Activated T-helper 1 cell treated with anti-CD3 and anti-CD28 coated beads, Interleukin-12 subunit alpha, Interleukin-12 subunit beta, Interleukin-2, Interleukin-4 antibody, amounts not matched to agents 30 ng/mL and 10 ng/mL and 1 ng/mL, durations not matched to agents 14 hours and 24 hours and 36 hours (primary cell): ENCODE measurements at places on chromosomes 6 and 20. TPM values are rescaled to one million over a fixed set of nuclear protein-coding genes. Genes with fewer than 3 reads are reported as not detected.

DNA sequence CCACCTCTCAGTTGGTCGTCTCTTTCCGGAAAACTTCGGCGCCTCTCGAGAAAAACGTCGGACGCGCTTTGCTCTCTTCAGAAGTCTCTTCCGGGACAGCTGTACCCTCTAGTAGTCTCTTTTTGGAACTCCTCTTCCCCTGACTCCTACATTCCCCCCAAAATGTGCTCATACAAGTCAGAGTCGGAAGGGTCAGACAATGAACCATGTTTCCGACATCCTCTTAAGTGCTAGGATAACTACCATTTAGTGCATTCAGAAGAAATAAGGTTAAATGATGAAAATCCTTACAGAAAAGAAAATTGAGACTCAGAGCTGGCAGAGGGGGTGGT, 476 bp upstream of the TP53RK start:
- DNase-seq: no peak
- peaks cover 21% of the 10 kb centered on the region for H3K36me3 ChIP-seq
- peak overlapping the region; percentile 87 for H3K27ac ChIP-seq
- peaks cover 54% of the 10 kb centered on the region for H3K4me1 ChIP-seq
- peaks cover 3% of the 10 kb centered on the region for H3K27me3 ChIP-seq
- peak overlapping the region; percentile 88 for H3K4me3 ChIP-seq

DNA sequence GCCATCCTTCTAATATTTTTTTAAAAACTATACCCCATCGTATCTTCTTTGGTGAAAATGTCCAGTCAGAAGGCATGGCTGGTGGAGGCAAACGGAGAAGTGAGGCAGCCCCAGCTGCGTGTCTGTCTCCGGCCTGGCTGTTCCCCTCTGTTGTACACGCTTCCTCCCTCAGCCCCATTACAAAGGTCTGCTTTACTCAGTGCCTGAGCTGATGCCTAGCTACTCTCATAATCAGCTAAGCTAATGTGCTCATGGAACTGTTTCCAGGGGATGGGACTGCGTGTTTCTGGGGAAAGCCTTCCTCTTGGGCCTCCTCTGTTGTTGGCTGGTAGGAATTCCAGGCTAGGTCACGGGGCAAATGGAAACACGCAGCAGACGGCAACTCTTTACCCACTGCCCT, 67.3 kb downstream of the PPP1R3G start:
- no peak overlapping the region for H3K4me3 ChIP-seq
- no peak overlapping the region for H3K27ac ChIP-seq
- H3K36me3 ChIP-seq: no peaks in the 10 kb centered on the region
- no peaks in the 10 kb centered on the region for H3K4me1 ChIP-seq
- no peaks in the 10 kb centered on the region for H3K27me3 ChIP-seq
- DNase-seq: no peak

Gene TAAR2
- not detected in 2 replicates for total RNA-seq

DNA sequence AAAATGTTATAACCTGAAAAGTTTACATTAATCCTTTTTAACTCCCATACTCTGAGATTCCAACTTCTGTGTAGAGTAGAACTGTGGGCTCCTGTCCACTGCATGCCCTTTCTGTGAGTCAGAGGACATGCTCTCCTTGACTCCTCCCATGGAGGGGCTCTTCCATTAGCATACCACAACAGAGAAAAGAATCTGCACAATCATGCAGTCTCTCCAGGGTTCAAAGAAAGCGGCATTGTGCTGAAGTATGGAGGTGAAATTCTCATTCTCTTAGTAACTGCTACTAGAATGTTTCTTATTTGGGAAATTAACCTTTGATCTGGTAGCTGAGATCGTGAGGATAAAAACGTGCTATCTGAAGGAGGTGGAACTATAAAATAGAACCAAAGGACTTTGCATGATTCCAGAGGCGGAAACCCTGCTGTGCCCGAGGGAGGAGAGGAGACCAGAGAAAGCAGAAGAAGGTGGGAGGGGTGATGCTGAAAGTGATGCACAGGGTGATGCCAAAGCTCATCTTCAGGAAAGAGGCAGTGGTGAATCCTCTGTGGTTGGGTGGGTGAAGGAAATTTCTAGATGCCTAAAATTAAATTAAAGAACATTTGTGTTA, 202.2 kb upstream of the PCSK2 start:
- DNase-seq: no peak
- H3K27me3 ChIP-seq: no peaks in the 10 kb centered on the region
- no peaks in the 10 kb centered on the region for H3K36me3 ChIP-seq
- H3K27ac ChIP-seq: no peak overlapping the region
- no peaks in the 10 kb centered on the region for H3K4me1 ChIP-seq
- no peak overlapping the region for H3K4me3 ChIP-seq

Gene EYA2
- total RNA-seq: not detected in 2 replicates

Gene TRIM15
- 0.39 and 0.59 TPM in 2 replicates for total RNA-seq

GRCh38 chr6:106103728-106104109, 17.6 kb downstream of the PRDM1 start:
- H3K4me3 ChIP-seq: peak overlapping the region; percentile 89
- H3K4me1 ChIP-seq: peaks cover 90% of the 10 kb centered on the region
- no peaks in the 10 kb centered on the region for H3K27me3 ChIP-seq
- H3K36me3 ChIP-seq: peaks cover 93% of the 10 kb centered on the region
- DNase-seq: peak; percentile 38

DNA sequence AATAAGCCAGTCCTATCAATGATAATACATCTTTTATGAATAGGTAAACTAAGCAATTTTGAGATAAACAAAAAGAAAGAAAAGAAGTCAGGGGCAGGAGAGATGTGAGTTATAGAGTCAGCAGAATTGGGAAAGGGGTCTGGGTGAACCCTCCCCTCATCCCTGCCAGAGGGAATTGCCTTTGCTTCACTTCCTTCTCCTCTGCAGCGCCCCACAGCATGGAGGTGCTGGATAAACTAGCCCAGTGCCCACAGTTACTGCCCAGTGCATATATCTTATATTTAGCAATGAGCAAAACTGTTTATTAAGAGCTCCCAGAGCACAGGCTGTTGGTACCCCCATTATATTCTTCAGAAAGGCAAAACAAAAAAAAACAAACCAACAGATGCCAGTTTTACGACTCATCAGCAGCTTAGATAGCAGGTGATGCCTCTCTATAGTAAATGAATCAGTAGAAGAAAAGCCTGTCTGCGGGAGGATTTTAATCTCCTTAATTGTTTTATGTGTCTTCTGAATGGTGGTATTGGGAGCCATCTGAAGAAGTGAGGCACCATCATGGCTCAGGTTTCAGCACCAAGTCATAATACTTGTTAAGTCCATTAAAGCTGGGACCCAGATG, 419.2 kb downstream of the EPM2A start:
- DNase-seq: no peak
- no peaks in the 10 kb centered on the region for H3K4me1 ChIP-seq
- H3K27me3 ChIP-seq: no peaks in the 10 kb centered on the region
- H3K4me3 ChIP-seq: no peak overlapping the region
- no peaks in the 10 kb centered on the region for H3K36me3 ChIP-seq

GRCh38 chr20:62811720-62812119, 5.1 kb upstream of the COL9A3 start:
- H3K4me3 ChIP-seq: no peak overlapping the region
- H3K4me1 ChIP-seq: peaks cover 7% of the 10 kb centered on the region
- no peak for DNase-seq

Gene RPRD1B
- 48.8 and 49.7 TPM in 2 replicates for total RNA-seq

- no peak overlapping the region for H3K4me3 ChIP-seq
- no peaks in the 10 kb centered on the region for H3K4me1 ChIP-seq
- DNase-seq: no peak
- no peak overlapping the region for H3K27ac ChIP-seq
These were observed 26.4 kb downstream of the AFG1L start for GRCh38 chr6:108321253-108321747.

- no peaks in the 10 kb centered on the region for H3K4me1 ChIP-seq
- no peak for DNase-seq
- H3K27me3 ChIP-seq: peaks cover 33% of the 10 kb centered on the region
- H3K27ac ChIP-seq: no peak overlapping the region
- H3K4me3 ChIP-seq: no peak overlapping the region
These were observed 40.3 kb upstream of the BLCAP start for GRCh38 chr20:37567671-37568588.

DNA sequence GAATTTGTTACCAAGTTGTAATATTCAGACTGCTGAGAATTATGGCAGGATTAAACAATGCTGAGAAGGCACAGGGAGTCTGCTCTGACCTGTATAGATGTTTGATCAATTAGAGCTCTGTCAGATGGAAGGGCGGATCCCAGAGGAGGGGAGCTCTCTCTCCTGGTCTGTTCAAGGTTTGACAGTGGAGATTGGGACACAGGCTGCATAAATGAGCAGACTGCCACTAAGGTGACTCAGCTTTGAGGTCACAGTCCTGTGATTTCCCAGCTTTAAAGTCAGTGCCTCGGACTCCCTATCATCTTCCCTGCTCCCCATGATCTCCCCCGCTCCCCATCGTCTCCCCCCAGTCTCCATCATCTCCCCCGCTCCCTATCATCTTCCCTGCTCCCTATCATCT, 59.2 kb upstream of the SLC22A23 start:
- H3K27ac ChIP-seq: no peak overlapping the region
- no peak for DNase-seq
- no peak overlapping the region for H3K4me3 ChIP-seq

Gene MEP1A
- not detected in 2 replicates for total RNA-seq

Gene CYP39A1
- not detected in 2 replicates for total RNA-seq

GRCh38 chr6:163460307-163460782, 45.8 kb downstream of the QKI start:
- H3K27me3 ChIP-seq: no peaks in the 10 kb centered on the region
- H3K27ac ChIP-seq: peak overlapping the region; percentile 90
- DNase-seq: peak; percentile 27
- peaks cover 74% of the 10 kb centered on the region for H3K4me1 ChIP-seq
- H3K4me3 ChIP-seq: peak overlapping the region; percentile 88
- peaks cover 25% of the 10 kb centered on the region for H3K36me3 ChIP-seq

- H3K4me1 ChIP-seq: no peaks in the 10 kb centered on the region
- H3K27ac ChIP-seq: no peak overlapping the region
- no peaks in the 10 kb centered on the region for H3K36me3 ChIP-seq
These were observed 8.7 kb downstream of the SASH1 start for GRCh38 chr6:148351309-148351708.

Gene SOBP
- total RNA-seq: 0.15 and 0.16 TPM in 2 replicates

Gene AP5S1
- 14.9 and 15.0 TPM in 2 replicates for total RNA-seq

- DNase-seq: no peak
- H3K4me1 ChIP-seq: no peaks in the 10 kb centered on the region
- no peak overlapping the region for H3K4me3 ChIP-seq
- peaks cover 7% of the 10 kb centered on the region for H3K27me3 ChIP-seq
These were observed 9.2 kb upstream of the C6orf141 start for GRCh38 chr6:49541210-49541724.

Gene RBPJL
- 0.18 TPM in 1 of 2 replicates, not detected in the other for total RNA-seq

DNA sequence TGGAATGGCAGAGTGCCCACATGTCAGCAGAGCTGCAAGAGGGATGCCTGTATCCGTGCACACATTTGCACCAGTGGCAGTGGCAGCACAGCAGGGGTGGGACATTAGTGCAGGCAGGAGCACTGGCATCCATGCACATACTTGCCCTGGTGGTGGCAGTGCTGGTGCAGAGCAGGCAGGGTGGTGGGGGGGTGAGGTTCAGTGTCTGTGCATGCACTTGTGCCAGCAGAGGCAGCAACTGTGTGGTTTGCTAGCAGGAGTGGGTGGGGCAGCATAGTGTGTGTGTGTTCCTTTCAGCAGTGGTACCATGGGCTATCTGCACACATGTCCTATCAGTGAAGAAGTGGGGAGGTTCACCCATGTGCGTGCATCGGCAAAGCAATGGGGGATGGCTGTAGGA, 151.6 kb downstream of the EPM2A start:
- no peak overlapping the region for H3K27ac ChIP-seq
- H3K4me3 ChIP-seq: no peak overlapping the region
- no peaks in the 10 kb centered on the region for H3K4me1 ChIP-seq
- peaks cover 2% of the 10 kb centered on the region for H3K27me3 ChIP-seq
- no peak for DNase-seq
- no peaks in the 10 kb centered on the region for H3K36me3 ChIP-seq

DNA sequence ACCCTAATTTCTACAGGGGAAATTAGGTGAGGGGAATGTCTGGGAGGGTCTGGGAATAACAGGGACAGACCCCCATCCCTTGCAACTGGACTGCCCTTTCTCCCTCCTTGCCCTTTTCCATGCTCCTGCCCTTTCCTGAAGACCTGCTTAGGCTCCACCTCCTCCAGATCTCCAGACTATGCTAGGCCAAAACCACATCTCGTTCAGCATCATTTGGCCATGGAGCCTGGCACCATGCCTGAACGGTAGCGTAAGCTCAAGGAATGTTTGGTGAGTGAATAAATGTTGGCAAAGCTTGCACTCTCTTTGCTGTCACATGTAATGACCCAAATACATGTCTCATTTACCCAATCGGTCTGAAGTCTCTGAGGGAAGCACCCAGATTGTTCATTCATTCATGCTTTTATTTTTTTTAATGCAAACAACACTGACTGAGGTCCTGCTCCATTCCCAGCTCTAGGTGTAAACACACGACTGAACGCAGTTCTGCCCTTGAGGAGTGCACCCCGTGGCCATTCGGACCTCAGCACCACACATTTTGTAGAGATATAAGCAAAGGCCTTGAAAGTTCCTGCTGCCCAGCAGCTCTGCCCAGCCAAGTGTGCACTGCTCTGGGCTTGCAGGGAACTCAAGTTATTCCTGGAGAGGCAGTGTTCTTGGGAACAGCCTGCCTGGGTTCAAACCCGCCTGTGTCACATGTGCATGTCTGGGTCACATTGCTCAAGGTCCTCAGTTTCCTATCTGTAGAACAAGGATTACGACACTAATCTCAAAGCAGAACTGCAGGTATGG, 1.1 kb upstream of the GRM4 start:
- H3K4me3 ChIP-seq: no peak overlapping the region
- no peaks in the 10 kb centered on the region for H3K36me3 ChIP-seq
- H3K27me3 ChIP-seq: peaks cover 66% of the 10 kb centered on the region
- DNase-seq: no peak
- H3K27ac ChIP-seq: no peak overlapping the region

DNA sequence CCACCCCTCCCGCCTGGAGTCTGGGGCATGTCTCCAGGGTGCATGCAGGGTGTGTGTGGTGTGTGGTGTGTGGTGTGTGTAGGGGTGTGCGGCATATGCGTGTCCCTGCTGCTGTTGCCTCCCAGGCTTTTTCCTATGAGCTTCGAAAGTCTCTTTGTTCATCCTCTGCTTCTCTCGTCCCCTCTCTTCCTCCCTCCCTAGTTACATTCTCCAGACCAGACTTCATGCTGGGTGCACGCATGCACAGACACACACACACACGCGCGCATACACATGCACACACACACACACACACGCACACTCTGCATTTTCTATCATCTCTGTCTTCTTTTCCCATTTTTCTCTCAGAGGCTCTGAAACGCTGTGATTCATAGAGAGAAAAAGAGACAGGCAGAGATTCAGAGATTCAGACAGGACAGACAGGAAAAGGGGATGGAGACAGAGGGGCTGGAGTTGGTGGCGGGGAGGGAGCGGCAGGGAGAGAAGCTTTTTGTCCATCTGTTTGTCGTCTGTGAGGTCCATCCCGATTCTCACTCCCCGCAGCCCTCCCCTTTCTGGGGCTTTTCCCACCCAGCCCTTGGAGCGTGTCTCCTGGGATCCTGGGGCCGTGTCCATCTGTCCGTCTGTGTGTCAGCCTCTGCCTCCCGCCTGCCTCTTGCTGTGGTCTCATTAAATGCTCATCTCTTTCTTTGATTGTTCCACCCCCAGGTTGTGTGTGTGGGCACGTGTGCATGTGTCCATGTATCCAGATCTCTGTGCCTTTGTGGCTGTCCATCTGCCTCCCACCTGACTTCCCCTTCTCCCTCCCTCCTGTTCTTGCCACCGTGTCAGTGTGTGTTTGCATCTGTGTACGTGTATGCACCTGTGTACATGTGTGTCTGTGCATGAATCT, 62.6 kb downstream of the SRC start:
- H3K27ac ChIP-seq: no peak overlapping the region
- H3K4me1 ChIP-seq: peaks cover 12% of the 10 kb centered on the region
- no peak overlapping the region for H3K4me3 ChIP-seq
- no peak for DNase-seq

Gene LINC00237
- total RNA-seq: not detected in 2 replicates

- H3K4me1 ChIP-seq: no peaks in the 10 kb centered on the region
- DNase-seq: no peak
- no peak overlapping the region for H3K27ac ChIP-seq
These were observed 368.7 kb downstream of the HAO1 start for GRCh38 chr20:7571521-7572055.

Gene GSTA5
- total RNA-seq: not detected in 2 replicates
